ENCODE measurements at places on chromosomes 4 and X.

- H3K36me3 ChIP-seq, result no peaks in the 10 kb centered on the region
- H3K4me3 ChIP-seq, result no peak overlapping the region
- H3K4me1 ChIP-seq, result no peaks in the 10 kb centered on the region
- no peaks in the 10 kb centered on the region for H3K27me3 ChIP-seq
Observed at GRCh38 chr4:89356086-89356485, 48.5 kb upstream of the GPRIN3 start.

GRCh38 chr4:176792326-176793059 is at the start of gene VEGFC:
Gene VEGFC, minus strand, starts transcription at chr4:176792922. Its CDS starts 611 bp downstream, at chr4:176792311.
- DNase-seq, result peak; percentile 66
- peaks cover 3% of the 10 kb centered on the region for H3K4me1 ChIP-seq
- H3K27me3 ChIP-seq, result no peaks in the 10 kb centered on the region
- no peaks in the 10 kb centered on the region for H3K36me3 ChIP-seq
- H3K4me3 ChIP-seq, result peak within 1 kb of the TSS; percentile 73

GRCh38 chrX:46165411-46165810 is 379.8 kb downstream of the ZNF674 start:
- H3K4me3 ChIP-seq, result no peak overlapping the region
- no peak overlapping the region for H3K27ac ChIP-seq
- DNase-seq, result no peak
- H3K4me1 ChIP-seq, result no peaks in the 10 kb centered on the region
- no peaks in the 10 kb centered on the region for H3K27me3 ChIP-seq

DNA sequence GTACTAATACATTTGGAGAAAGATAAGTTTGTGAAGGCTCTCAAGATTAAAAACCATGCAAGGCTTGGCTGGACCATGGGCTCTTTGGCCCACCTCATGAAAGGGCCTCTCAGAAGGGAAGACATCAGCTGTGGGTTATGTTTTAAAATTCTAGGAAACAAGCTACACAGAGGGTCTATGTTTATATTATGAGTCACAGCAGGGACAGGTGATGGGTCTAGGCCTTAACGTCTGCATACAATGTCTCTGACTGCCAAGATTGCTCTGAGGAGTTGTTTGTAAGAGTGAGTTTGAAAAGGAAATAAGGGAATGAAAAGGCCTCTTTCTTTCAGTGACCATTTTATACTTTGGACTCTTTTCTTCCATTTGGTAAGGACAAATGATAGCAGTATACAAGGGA is 77.0 kb upstream of the ARMCX2 start:
- H3K27ac ChIP-seq, result no peak overlapping the region
- no peak overlapping the region for H3K4me3 ChIP-seq
- no peak for DNase-seq
- H3K27me3 ChIP-seq, result no peaks in the 10 kb centered on the region

GRCh38 chrX:153706799-153707198 is 17.4 kb downstream of the BCAP31 start:
- H3K4me1 ChIP-seq, result no peaks in the 10 kb centered on the region
- no peak for DNase-seq
- H3K27ac ChIP-seq, result no peak overlapping the region
- no peaks in the 10 kb centered on the region for H3K27me3 ChIP-seq
- no peaks in the 10 kb centered on the region for H3K36me3 ChIP-seq

GRCh38 chrX:154317391-154317995 is 21.9 kb downstream of the TKTL1 start:
- H3K4me3 ChIP-seq, result no peak overlapping the region
- H3K27me3 ChIP-seq, result no peaks in the 10 kb centered on the region
- no peak for DNase-seq
- no peak overlapping the region for H3K27ac ChIP-seq

DNA sequence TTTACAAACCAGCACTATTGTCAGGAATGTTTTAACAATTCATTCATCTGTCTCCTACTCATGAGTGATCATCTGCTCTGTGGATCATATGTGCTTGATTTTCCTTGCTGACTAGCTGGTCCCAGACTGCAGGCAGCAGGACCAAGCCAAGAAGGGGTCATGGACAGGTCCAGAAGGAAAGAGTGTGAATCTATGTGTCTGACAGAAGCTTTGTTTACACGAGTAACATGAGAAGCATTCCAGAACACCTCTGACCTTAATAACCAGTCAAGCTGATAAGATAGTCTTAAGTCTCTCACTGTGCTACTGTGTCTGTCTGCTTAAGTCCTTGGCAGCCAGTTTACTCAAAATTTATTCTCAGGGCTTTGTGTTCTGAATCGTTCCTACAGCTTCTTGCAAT is 39.0 kb downstream of the GUCY1A1 start:
- H3K27me3 ChIP-seq, result no peaks in the 10 kb centered on the region
- no peak for DNase-seq
- no peak overlapping the region for H3K4me3 ChIP-seq
- H3K36me3 ChIP-seq, result no peaks in the 10 kb centered on the region
- H3K27ac ChIP-seq, result no peak overlapping the region

GRCh38 chr4:8473198-8473919 is 32.8 kb downstream of the TRMT44 start:
- no peaks in the 10 kb centered on the region for H3K36me3 ChIP-seq
- H3K4me3 ChIP-seq, result peak overlapping the region; percentile 2
- H3K27me3 ChIP-seq, result no peaks in the 10 kb centered on the region
- peak overlapping the region; percentile 93 for H3K27ac ChIP-seq

DNA sequence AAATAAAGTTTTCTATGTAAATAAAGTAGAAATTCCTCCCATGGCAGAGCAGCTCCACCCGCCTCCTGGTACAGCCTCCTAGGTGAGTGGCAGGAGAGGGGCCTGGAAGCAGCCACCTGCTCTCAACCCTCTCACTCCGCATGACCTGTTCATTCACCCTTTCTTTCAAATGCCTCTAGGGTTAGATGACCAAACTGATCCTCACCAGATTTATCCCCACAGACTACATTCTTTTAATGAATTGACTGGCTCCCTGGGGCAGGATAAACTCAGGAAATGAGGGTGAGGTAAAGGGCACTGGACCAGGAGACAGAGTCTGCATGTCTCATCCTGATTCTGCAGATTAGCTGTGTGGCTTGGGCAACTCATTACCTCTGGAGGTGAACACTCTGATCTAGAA is 32.6 kb upstream of the NKX6-1 start:
- H3K4me1 ChIP-seq, result no peaks in the 10 kb centered on the region
- no peak overlapping the region for H3K4me3 ChIP-seq
- no peaks in the 10 kb centered on the region for H3K27me3 ChIP-seq
- H3K27ac ChIP-seq, result no peak overlapping the region
- no peak for DNase-seq

GRCh38 chr4:139988863-139989765 is 164.9 kb downstream of the MAML3 start:
- H3K4me1 ChIP-seq, result peaks cover 13% of the 10 kb centered on the region
- no peak overlapping the region for H3K27ac ChIP-seq
- peak; percentile 74 for DNase-seq
- no peaks in the 10 kb centered on the region for H3K27me3 ChIP-seq
- no peaks in the 10 kb centered on the region for H3K36me3 ChIP-seq

GRCh38 chr4:47907089-47907646 is 7.2 kb downstream of the NFXL1 start:
- H3K4me3 ChIP-seq, result no peak overlapping the region
- H3K36me3 ChIP-seq, result no peaks in the 10 kb centered on the region
- no peak for DNase-seq
- H3K27me3 ChIP-seq, result no peaks in the 10 kb centered on the region

GRCh38 chrX:100868273-100868672 is 5.9 kb downstream of the NOX1 start:
- H3K36me3 ChIP-seq, result no peaks in the 10 kb centered on the region
- H3K4me1 ChIP-seq, result no peaks in the 10 kb centered on the region
- no peak overlapping the region for H3K27ac ChIP-seq
- no peak for DNase-seq

GRCh38 chr4:114400531-114400930 is 198.1 kb upstream of the UGT8 start:
- no peak for DNase-seq
- no peak overlapping the region for H3K27ac ChIP-seq
- no peaks in the 10 kb centered on the region for H3K36me3 ChIP-seq
- no peak overlapping the region for H3K4me3 ChIP-seq

- no peaks in the 10 kb centered on the region for H3K36me3 ChIP-seq
- no peak overlapping the region for H3K4me3 ChIP-seq
- H3K4me1 ChIP-seq, result no peaks in the 10 kb centered on the region
- no peak overlapping the region for H3K27ac ChIP-seq
- H3K27me3 ChIP-seq, result no peaks in the 10 kb centered on the region
Observed at GRCh38 chr4:67776746-67777145, 22.6 kb upstream of the GNRHR start.

DNA sequence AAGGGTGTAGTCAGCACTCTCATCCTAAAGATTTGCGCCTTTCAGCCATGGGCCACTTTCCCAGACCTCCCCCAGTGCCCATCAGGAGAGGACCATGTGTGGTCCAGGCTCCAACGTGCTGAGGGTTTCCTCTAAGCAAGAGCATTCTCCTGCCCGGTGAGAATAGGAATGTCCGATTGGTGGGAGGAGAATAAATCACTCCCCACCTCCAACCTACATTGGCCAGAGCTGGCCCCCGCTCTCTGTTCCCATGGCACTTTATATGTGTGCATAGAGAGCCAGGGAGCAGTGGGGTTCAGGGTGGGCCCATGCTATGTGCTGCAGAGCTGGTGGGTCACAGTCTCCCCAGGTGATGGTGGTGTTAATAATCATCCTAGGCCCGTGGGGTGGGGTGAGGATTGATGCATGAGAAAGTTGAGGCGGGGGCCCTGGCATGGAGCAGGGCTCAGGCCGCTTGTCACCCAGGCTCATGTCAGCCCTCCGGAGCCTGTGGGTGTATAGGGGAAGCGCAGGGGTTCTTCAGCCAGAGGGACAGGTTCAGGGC is 6.8 kb upstream of the SORCS2 start:
- no peaks in the 10 kb centered on the region for H3K4me1 ChIP-seq
- H3K27me3 ChIP-seq, result no peaks in the 10 kb centered on the region
- H3K4me3 ChIP-seq, result no peak overlapping the region

All from ovary (tissue), 10 donors.